ENCODE measurements at places on chromosomes 16 and 17.

DNA sequence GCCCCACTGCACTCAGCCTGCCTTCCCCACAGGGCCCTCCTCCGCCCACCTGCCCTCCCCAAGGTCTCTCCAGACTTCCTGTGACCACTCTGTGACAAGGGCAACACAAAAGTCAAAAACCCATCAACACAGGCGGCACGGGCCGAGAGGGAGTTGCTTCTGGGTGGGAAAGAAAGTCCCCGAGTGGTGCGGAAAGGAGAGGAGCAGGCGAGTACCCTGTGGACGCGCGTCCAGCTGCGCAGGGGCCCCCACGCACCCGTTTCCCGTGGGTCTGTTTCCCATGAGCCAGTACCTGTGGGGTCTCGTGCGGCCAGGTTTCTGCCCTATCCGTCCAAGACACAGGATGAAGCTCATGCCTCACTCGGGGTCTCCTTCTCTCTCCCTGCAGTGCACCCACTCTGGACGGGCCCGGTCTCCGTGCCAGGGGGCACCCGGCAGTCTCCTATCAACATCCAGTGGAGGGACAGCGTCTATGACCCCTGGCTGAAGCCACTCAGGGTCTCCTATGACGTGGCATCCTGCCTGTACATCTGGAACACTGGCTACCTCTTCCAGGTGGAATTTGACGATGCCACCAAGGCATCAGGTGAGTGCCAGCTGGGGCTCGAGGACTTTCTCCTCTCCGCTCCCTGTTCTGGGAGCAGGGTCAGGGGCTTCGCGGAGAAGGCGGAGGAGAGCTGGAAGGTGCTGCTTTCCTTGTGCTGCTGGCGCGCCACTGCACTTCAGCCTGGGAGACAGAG is 12.2 kb downstream of the CD2BP2 start:
- no peak for DNase-seq

GRCh38 chr16:2968368-2968737 is 795 bp upstream of the PAQR4 start:
- peak; percentile 69 for DNase-seq

DNA sequence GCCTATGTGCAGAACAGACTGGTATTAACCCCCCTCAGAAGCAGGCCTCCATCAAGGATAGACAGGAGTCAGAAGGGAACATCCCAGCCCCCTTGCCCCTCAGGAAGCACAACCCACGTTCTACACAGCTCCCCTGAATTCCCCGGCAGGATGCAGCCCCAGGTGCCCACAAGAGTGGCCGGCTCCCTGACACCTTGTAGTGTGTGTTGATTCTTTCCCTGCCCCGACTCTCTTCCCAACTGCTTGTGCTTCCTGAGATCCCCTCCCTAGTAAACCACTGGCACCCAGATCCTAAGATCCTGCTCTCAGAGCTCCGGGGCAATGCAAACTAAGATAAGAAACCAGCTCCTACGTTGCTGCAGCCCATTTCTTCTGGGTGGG is 34.8 kb upstream of the LITAF start:
- no peak for DNase-seq

DNA sequence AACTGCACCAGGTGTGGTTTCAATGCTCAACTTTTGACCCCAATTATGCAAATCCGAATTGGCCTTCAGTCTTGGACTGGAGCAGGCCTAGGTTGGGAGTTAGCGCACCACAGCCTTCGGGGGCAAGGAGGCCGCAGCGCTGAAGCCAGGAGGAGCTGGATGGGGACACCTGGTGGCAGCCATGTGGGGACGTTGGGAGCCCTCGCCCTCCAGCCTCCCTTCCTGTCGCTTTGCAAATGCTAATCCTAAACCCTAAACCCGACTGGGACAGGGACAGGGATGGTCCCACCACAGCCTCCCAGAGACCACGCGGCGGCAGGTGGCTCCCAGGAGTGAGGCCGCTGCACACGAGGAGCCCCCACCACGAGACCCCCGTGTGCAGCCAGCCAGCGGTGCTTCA is 58.7 kb downstream of the KLHDC4 start:
- DNase-seq: no peak

DNA sequence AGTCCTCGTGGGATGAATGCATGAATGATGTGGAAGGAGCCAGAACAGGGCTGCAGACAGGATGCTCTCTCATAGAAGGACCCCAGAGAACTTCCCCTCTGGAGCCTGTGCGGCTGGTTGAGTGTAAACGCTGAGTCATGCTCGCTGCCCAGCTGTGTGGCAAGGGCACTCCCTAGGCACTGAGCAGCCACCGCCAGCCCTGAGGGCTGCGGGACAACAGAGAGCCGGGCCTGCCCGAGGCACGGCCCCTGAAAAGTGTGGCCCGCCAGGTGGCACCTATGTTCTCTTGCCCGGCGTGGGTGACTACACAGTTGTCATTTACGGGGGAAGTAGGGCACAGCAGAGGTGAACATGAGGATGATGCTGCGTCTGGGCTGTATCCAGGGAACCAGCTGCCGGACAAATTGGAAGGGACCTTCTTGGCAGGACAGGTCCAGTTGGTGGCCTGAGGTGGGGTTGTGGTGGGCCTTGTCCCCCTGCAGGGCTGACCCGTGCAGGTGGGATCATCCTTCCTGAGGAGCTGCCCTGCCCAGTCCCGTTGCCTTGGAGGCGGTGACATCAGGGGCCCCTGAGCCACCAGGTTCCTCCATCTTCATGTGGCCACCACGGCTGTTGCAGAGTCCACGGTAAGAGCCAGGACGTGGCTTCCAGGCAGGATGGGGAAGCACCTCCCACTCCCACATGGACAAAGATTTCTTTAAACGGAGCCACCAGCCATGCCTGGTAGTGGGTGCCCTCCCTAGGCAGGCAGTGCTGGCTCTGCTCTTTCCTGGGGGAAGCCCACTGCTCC is 94.8 kb upstream of the CBX4 start:
- DNase-seq: peak; percentile 95

DNA sequence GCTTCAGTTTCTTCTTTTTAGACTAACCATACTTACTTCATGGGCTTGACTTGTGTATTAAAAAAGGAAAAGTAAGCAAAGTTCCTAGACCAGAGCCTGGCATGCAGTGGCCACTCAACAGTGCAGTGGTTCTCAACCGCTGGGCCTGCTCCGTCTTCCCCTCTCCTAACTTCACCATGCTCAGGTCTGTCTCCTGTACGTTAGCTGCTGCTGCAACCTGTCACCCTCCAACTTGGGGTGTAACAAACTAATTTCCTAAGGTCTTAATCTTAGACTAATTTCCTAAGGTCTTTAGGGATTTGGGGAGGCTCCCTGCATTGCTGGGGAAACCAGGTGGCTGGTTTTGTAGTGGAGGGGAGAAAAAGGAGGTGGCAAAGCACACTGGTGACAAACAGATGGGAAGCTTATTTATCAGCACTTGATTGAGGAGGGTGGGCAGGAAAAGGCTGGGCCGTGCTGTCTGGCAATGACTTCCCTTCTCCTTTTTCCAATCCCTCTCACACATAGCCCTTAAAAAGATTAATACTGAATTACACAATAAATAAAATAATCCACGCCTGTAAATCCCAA is 2.2 kb upstream of the ARL4D start:
- DNase-seq: peak; percentile 27

DNA sequence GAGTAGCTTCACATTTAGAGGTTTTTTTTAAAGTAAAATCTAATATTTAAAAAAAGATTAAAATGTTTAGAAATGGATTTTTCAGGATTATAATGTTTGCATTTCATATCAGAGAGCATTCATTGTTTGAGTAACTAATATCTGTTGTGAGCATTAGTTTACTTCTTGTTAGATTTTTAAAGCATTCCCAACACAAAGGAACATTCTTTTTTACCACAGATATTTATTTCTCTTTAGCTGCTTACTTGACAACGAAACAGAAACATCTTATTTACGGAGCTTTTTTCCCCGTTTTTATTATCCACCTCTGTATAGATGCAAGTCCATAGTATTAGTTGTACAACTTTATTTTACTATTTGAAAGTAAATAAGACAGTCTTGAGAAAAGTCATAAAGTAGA is 53.0 kb downstream of the NFAT5 start:
- no peak for DNase-seq

GRCh38 chr16:31128711-31129567 is 6.6 kb downstream of the PRSS8 start:
- DNase-seq: peak; percentile 98

All from hematopoietic multipotent progenitor cell treated with erythropoietin and hydrocortisone succinate and interleukin-3 and kit ligand, for 4 days (in vitro differentiated cells).